ENCODE measurements at places on chromosomes 7 and 10. TPM values are rescaled to one million over a fixed set of nuclear protein-coding genes. Genes with fewer than 3 reads are reported as not detected.

DNA sequence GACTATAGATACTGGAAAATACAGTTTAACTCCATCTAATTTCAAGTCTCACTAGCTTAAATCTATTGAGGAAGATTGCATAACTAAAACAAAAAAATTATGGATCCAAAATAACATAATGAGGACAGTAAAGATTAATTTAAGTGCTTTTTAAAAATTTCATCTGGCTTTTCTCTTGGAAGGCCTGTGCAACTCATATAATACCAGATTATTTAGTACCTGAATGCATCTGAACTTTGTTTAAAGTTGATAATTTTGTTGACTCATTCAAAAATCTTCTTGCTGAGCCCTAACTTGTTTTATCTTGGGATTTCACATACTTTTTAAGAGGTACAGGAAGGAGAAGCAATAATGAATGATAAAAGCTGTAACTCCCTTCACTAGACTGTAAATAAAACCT lies 146.5 kb downstream of the CSTF2T start:
- no peak for DNase-seq

SLC13A4 gene
- not detected for total RNA-seq

GRCh38 chr7:69599955-69600709 lies 1.9 kb downstream of the AUTS2 start:
- peak; percentile 25 for DNase-seq

- no peak for DNase-seq
Measured at GRCh38 chr10:96616961-96617360, 30.1 kb upstream of the TM9SF3 start.

SHOC2 gene
- total RNA-seq, result 81.8 TPM

DNA sequence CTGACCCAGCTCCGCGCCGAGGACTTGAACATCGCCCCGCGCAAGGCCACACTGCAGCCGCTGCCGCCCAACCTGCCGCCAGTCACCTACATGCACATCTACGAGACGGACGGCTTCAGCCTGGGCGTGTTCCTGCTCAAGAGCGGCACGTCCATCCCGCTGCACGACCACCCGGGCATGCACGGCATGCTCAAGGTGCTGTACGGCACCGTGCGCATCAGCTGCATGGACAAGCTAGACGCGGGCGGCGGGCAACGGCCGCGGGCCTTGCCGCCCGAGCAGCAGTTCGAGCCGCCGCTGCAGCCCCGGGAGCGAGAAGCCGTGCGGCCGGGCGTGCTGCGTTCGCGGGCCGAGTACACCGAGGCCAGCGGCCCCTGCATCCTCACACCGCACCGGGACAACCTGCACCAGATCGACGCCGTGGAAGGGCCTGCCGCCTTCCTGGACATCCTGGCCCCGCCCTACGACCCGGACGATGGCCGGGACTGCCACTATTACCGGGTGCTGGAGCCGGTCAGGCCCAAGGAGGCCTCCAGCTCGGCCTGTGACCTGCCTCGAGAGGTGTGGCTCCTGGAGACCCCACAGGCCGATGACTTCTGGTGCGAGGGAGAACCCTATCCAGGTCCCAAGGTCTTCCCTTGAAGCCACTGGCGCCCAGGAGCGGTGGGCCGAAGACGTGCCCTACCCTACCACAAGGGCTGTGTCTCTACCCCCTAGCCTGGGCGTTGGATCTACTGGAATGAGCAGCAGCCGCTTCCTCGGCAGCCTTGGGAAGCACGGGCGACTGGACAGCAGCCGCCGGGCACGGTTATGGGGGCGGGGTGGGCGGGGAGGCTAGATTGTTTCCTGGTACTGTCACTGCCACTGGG lies 945 bp downstream of the ADO start:
- DNase-seq, result peak; percentile 27

- DNase-seq, result peak; percentile 34
Measured at GRCh38 chr10:87771871-87772500, 46.0 kb downstream of the ATAD1 start.

GRCh38 chr10:122995936-122996335 lies 12.7 kb downstream of the IKZF5 start:
- no peak for DNase-seq

FBXO24 gene
- total RNA-seq, result 0.45 TPM

- no peak for DNase-seq
Measured at GRCh38 chr7:125484755-125485154, 555.1 kb upstream of the POT1 start.

DNA sequence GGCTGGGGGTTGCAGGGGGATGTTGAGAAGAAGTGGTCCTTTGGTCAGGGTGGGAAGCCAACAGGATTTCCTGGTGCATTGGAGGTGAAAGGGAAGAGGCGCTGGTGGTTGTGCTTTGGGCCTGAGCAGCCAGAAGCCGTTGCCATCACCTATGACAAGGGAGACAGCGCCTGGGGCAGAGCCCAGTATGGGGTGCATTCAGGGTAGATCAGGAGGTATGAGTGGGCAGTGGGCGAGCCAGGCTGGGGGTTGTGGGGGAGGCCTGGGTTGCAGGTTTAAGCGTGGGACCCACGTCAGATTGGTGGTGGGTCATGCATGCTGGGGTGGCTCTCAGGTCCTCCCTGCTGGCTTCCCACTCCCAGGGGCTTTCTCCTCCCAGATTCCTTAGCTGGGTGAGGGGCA lies 6.3 kb upstream of the PILRB start:
- no peak for DNase-seq

CLCN1 gene
- not detected for total RNA-seq

GRCh38 chr7:131931370-131931769 lies 374.9 kb upstream of the PODXL start:
- no peak for DNase-seq

GRCh38 chr10:5285186-5285585 lies 79.6 kb upstream of the UCN3 start:
- no peak for DNase-seq

DNA sequence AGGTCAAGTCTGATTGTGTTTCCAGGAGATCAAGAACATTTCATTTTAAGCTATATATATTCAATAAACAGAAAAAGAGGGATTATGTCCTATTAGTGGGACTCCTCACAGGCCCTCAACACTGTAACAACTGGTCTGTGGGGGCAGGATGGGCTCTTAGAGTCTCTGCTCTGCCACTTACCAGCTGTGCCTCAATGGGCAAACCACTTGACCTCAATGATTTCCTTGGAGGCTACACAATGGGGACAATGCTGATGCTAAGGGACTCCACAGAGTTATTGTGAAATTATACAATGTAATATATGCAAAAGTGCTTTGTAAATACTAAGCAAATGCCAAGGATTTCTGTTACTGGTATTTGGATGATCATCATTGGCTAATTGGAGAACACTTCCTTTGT lies 33.2 kb upstream of the MXI1 start:
- DNase-seq, result no peak

ACBD7 gene
- total RNA-seq, result 0.48 TPM

DNA sequence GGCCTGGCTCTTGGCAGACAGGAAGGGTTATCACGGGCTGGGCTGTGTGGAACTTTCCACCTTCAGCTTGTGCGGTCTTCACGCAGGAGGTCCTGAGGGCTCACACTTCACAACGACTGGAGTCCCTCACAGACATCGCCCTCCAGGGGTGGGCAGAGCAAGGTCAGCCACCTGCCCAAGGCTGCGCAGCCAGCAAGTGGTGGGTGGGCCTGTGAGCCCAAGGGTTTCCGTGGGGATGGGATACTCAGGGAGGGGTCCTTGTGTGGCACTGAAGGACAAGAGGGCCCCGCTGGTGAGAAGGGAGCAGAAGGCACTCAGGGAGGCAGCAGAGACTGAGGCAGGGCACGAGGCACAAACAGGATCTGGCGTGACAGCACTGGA lies 22.0 kb downstream of the PDIA4 start:
- DNase-seq, result no peak

- no peak for DNase-seq
Measured at GRCh38 chr10:12077580-12078180, 8.9 kb downstream of the DHTKD1 start.

PIP gene
- total RNA-seq, result not detected

- no peak for DNase-seq
Measured at GRCh38 chr10:44279426-44280126, 105.3 kb downstream of the CXCL12 start.

SUN3 gene
- total RNA-seq, result 1.3 TPM

SGCE gene
- 0.65 TPM for total RNA-seq

NOS3 gene
- total RNA-seq, result 2.6 TPM

PWWP2B gene
- 23.7 TPM for total RNA-seq

DNA sequence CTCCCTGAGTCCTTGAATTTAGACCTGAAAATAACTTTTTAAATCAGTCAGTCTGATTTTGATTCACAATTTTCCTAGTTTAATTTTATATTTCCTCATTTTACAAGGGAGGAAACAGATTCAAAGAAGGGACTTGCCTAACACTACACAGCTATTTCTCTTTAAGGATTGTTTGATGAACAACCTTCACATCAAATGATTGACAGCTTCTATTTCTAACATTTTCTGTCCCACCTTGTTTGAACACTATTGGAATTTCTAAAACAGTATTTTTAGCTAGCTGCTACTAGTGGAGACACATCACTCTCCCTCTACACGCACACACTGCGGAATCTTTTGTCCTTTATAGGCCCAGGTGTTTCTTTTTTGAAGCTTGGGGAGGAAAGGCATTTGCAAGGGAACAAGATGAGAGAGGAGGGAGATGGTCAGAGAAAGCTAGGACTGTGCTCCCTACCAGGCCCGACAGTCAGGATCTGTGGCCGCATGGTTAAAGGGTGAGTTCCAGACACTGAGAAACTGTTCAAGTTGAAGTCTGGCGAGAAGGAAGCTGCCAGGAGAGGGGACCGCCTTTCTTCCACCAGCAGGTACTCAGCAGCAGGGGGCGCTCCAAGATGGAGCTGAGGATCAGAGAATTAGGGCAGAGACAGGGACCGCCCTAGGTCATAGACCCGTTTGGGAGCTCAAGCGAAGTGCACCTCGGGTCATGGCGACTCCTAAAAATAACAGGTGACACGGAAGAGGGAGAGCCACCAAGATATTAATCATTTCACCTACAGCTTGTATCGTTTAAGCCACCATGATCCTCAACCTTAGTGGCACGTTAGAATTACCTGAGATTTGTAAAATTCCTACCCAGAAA lies 49.7 kb downstream of the DNAJC12 start:
- peak; percentile 37 for DNase-seq

DNA sequence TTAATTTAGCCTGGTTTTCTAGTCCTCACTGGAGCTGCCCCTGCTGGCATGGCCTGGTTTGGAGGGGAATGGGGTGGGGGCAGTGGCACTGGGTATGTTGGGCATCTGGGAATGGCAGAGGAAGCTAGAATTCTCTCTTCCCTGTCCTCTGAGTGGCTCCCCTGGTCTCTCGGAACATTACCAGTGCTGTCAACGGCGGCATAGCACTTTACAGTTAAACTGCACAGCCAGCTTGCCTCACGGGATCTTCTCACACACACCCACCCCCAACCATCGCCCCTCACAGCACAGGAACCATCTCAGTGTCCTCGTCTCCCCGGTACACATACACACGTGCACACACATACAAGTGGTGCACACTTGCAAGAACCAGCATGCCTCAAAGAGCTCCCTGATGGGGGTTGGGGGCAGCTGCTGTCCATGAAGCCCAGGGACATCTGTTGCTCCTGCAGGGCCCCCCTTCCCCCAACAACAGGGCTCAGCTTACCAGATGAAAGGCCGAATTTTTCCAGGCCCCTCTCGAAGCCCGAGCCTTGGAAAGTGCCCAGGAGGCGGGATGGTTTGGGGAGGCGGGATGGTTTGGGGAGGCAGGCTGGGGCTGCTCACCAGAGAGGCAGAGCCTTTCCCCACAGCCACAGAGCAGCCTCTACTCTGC lies 41.0 kb downstream of the TSPAN15 start:
- no peak for DNase-seq
